Naive thymus-derived CD4-positive, alpha-beta T cell (primary cell): ENCODE measurements at places on chromosomes 5 and 9. TPM values are rescaled to one million over a fixed set of nuclear protein-coding genes. Genes with fewer than 3 reads are reported as not detected.

DNA sequence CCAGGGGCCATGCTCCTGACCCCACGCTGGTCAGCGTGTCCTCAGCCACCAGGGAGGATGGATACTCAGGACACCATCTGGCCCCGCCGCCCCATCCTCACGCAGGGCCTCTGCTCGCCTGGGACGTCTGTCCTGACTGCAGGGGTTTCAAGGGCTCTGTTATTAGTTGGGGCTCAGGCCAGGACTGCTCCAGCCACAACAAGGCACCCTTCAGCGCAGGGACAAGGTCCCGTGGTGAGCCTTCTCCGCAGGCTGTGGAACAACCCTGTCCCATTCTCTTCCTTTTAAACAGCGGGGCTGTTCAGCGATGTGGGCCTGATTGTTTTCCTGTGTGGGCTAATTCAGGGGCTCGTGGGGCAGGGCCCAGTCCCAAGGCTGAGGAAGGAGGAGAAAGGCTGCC lies 61.6 kb downstream of the SEMA4D start:
- DNase-seq, result no peak

DNA sequence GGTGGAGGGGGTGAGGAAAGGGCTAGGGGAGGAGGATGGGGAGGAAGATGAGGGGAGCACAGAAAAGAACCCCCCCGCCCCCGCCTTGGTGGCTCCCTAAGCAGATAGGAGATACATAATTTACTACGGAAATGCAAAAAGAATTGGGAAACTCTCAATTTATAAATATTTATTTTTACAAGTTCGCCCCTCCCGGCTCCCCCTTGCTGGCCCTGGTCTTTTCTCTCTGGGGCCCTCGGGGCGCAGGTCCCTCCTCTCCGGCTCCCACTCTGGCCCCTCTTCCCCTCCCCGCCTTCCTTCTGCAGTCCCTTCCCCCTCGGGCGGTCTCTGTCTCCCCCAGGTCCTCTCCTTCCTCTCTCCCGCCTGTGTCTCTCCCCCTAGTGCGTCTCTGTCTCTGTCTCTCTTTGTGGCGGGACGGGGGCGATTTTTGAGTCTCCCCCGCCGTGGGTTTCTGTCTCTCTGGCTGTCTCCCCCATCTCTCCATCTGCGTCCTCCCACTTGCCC lies 173.6 kb upstream of the IER5L start:
- no peak for DNase-seq

- no peak for DNase-seq
Observed at GRCh38 chr9:134875371-134875770, 5.2 kb upstream of the FCN2 start.

DNA sequence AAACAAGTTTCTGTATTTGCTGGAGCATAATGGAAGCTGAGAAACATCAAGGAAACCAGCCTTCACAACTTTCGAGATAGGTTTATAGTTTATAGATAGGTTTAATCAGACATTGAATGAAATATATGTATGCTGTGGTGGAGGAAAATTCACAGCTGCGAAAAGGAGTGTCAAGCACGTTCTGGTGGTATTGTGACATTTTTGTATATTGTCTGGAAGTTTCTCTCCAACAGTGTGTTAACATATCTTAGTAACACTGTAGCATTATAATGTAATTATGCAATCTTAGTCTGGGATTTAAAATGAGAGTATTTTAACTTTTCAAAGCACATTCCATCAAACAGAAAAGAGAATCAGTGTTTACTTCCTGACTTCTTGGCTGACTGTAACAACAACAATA lies 50.0 kb downstream of the FCHO2 start:
- DNase-seq, result no peak

PCDHGA1 gene
- polyA plus RNA-seq, result not detected

TAF11L5 gene
- not detected for polyA plus RNA-seq

CDKN2B gene
- polyA plus RNA-seq, result not detected

C9orf50 gene
- not detected for polyA plus RNA-seq

LTC4S gene
- polyA plus RNA-seq, result 1.2 TPM
